ENCODE measurements at places on chromosomes 2 and 18. TPM values are rescaled to one million over a fixed set of nuclear protein-coding genes. Genes with fewer than 3 reads are reported as not detected.

DNA sequence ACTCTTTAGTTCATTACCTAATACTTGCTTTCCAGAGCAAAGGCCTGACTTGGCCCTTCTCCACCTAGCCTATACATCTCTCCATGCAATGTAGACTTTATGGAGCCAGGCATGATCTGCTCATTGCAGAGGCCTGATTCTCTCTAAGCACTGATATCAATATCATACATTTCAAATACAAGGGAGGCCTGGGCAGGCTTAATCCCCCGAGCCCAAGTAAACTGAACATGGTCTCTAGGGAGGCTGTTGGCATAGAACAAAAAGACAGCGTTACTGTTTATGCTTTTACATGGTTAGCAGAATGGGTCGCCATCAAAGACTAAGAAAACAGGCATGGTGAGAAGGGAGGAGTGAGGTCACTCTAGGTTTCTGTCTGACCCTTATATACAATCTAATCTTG is 695.1 kb downstream of the ZEB2 start:
- no peak for DNase-seq

- DNase-seq = peak; percentile 80
Measured at GRCh38 chr2:72236445-72237067, 88.9 kb upstream of the CYP26B1 start.

GRCh38 chr2:223526106-223526505 is 76.1 kb downstream of the SCG2 start:
- DNase-seq = peak; percentile 30

- peak; percentile 88 for DNase-seq
Measured at GRCh38 chr2:109128048-109128615, 873 bp upstream of the SH3RF3 start.

DNA sequence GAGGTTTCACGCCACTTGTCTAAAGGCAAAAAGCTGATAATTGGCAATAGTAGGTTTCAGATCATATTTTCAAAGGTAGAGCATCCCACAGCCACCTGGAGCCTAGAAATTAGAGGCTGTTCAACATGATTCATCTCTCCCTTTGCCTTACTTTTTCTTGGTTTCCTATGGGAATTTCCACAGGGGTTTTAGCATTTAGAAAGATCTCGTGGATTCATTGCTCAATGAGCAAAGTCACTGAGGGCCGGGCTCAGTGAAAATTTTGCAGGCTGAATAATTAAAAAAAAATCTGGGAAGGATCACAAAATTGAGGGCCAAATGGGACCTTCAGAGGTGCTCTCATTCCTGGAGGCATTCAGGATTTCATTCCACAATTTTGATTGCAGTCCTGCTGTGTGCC is 137.1 kb downstream of the VAPA start:
- DNase-seq = no peak

CNGA3 gene
- total RNA-seq = not detected

KATNAL2 gene
- 2.0 TPM for total RNA-seq

All from PC-3 (cell line).